ENCODE measurements at places on chromosomes 1 and 21.

- peak; percentile 69 for DNase-seq
These were observed 61.7 kb downstream of the HMGB4 start for GRCh38 chr1:33925586-33925985.

- peak; percentile 54 for DNase-seq
These were observed 3.4 kb upstream of the GRIK3 start for GRCh38 chr1:37037690-37038089.

- no peak for DNase-seq
These were observed 167.9 kb downstream of the ADSS2 start for GRCh38 chr1:244283772-244284171.

GRCh38 chr21:29182691-29183092, 52.2 kb downstream of the MAP3K7CL start:
- no peak for DNase-seq

DNA sequence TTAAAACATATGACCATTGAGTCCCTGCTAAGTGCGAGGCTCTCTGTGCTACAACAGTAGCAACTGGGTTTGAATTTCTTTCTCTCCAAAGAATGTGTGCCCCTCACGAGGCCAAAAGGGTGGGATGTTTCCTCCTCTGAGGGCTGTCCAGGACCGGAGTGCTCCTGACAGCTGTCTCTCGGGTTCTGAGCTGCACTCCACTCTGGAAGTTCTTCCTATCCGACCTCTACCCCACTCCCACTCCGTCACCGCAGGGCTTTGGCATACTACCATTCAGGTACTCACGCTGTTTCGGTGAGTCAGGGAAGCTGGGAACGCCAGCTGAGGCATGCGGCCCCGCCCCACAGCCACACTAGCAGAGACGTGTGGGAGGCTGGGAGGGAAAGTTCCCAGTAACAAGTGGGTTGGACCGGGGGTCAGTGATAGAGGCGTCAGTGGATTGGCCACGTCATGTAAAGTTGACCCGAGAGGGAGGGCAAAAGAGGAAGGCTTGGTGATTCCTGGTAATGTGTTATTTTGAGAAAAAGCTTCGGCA, 705 bp upstream of the SLC50A1 start:
- DNase-seq: peak; percentile 51

GRCh38 chr1:77287535-77287934, 5.7 kb downstream of the AK5 start:
- DNase-seq: no peak

GRCh38 chr1:180785291-180785690, 127.4 kb upstream of the KIAA1614 start:
- DNase-seq: no peak

DNA sequence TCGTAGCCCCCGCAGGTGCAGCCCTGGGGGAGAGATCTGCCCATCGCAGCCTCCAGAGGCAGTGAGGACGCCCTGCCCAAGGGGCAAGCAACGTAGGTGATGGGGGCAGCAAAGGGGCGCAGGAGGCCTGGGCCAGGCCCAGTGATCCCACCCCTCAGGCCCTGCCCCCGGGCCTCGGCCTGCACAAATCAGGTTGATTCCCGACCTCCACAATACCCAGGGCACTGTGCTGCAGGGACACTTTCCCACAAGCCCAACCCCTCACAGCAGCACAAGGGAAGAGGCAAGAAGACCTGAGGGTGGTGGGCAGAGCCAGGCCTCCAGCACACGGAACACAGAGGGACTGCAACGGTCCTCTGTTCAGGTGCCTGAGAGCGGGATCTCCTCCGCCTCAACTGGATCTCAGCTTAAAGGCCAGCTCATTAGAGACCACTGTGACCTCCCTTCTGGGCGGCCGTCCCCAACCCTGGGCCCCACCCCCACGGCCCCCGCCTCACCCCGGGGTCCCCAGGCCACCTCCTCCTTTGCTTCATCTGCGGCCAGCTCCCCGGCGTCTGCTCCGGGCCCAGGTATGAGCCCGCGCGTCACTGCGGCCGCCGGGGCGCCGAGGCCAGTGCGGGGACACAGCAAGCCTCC, 812 bp upstream of the ARF1 start:
- DNase-seq: no peak

- no peak for DNase-seq
These were observed 72.3 kb downstream of the CAMK2N1 start for GRCh38 chr1:20413776-20414140.

DNA sequence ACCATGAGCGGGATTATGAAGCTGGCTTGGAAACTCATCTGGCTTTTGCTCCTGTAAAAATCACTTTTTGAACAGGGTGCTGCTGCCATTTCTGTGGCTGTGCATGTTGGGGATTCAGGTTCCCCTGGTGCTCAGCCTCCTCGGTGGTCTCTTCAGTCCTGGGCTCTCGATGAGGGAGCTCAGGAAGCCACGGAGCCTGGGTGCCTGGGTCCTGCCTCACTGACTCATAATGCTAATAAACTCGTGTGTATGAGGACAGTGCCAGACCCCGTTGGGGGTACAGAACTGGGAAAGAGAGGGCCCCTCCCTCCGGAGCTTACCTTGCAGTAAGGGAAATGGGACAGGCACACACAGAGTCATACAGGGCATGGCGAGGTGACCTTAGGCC, 5.8 kb downstream of the COQ8A start:
- DNase-seq: no peak

- no peak for DNase-seq
These were observed 103.9 kb upstream of the OLFM3 start for GRCh38 chr1:102100666-102101065.

- no peak for DNase-seq
These were observed 796 bp downstream of the S100A7 start for GRCh38 chr1:153459655-153460054.

DNA sequence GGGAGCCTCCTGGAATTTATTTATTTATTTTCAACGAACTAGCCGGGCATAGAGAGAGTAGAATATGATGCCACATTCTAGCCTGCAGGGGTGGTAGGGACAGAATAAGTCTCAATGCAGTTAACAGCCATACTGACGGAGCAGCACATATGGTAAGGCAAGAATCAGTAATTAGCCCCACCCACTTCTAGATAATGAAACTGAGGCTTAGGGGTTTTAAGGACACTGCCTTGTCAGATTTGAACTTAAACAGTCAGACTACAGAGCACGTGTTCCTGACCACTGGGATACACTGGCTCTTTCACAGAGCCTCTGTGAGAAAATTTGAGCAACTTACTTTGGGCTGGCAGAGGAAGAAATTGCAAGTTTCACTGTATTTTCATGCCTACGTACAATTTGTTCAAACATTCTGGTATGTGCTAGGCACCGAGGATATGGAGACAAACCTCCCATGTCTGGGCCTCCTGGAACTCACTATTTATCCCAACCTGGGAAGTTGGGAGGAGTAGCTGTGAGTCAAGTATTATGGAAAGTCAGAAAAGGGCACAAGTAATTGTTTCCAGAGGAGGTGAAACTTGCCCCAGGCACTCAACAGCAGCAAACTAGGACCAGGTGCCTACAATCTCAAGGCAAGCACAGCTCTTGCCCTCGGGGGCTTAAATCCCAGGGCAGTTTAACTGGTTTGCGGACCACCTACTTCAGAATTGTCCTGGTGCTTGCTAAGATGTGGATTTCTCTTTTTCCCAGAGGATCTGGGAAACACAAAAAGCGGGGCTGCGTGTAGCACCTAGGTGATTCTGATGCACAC, 1.6 kb upstream of the CLIC4 start:
- peak; percentile 59 for DNase-seq

DNA sequence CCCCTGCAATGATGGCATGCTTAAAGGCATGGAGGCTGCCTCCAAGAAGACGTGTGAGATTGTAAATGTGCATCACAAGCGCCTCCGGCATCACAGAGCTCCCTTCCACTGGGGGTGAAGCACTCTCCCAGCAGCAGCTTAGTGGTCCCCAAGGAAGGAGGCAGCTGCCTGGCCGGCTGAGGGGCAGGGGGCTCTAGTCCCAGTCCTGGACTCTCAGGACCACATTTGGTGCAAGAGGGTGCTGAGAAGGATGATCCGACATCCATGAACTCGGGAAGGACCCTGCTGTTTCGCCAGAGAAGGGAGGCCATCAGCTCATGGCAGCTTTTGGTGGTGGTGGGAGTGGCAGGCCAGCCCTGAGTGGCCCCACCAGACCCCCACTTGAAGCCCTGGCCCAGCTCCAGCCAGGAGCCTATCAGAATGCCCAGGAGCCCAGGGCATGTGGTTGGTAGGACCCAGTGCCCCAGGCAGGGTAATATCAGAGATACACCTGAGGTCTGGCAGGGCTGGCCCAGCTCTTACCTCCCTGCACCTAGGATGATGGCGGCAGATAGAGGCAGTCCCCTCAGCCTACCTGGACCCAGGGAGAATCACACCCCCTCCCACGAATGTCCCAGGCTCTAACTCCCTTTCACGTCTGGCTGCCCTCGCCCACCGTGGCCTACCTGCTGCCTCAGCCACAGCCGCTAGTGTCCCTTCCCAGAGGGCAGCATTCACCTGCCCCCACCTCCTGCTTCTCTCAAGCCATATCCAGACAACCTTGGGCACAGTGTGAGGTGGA, 2.4 kb upstream of the WNT9A start:
- no peak for DNase-seq
